ENCODE measurements at places on chromosomes 6 and 20.

- DNase-seq, result no peak
Observed at GRCh38 chr20:13745784-13746183, 38.9 kb downstream of the ESF1 start.

- DNase-seq, result no peak
Observed at GRCh38 chr6:2976060-2976459, 4.7 kb upstream of the SERPINB6 start.

DNA sequence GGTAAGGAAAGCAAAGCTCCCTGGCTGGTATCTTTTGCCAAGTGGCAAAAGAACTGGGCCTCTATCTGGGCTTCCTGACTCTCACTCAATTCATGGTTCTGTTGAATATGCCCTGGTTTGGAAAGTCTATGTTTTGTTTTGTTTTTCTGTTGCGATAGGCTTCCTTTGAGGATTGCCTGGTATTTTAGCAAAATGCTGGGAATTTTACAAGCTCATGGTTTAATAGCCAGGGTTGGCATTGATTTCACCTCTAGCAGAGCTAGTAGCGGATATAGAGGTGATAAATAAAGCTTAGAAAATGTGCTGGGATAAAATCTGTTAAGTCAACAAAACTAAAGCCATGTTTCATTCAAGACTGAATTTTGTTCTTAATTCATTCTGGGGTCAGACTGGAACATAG lies 109.9 kb downstream of the RNF144B start:
- no peak for DNase-seq

DNA sequence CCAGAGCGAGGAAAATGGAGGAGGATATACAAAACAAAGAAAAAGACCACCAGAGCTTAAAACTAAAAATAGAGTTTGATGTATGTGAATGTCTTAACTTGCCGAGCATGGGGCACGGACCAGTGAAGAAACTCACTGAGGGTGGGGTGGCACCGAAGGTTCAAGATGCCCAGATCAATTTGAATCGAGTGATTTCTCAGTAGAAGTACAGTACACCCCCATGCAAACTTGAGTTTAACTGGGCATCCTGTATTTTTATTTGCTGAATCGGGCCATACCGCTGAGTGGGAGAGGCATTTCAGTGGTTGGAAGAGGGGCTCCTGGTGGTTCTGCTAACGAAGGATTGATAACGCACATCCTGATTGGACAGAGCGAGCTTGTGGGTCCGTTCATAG lies 81.7 kb downstream of the ANKRD60 start:
- DNase-seq, result no peak

- DNase-seq, result no peak
Observed at GRCh38 chr6:155077331-155077730, 82.2 kb downstream of the TIAM2 start.

DNA sequence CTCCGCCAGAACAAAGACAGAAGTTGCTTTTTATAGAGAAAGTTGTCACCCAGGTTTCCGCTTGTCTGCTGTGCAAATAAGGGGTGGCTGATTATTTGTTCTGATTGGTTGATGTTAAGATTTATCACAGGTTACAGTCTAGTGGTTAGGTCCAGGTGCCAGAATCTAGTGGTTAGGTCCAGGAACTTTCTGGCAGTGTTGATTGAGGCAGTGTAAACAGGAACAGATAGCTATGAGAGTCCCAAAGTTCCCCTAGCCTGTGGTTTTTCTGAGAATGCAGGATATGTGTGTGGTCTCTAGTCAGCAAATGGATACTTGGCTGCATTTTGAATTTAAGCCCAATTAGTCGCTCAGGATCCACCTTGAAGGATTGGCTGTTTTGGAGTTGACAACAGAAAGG lies 148.0 kb downstream of the TMEM200A start:
- no peak for DNase-seq

DNA sequence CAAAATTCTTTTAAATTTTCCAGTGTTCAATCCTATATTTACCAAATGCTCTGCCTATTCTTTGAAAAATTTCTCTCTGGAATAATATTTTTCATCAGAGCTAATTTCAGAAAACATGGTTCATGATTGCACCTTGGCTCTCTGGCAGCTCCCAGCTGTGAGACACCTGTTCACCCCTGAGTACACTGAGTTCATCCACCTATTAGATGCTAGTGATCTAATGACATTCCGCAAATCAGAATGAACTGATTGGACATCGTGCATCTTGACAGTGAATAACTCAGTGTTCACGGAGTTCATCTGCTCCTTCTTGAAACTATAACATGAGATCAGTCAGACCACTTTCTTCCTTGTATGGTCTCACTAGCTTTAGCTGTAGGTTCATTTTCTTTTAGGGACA lies 3.9 kb upstream of the SHPRH start:
- DNase-seq, result no peak

DNA sequence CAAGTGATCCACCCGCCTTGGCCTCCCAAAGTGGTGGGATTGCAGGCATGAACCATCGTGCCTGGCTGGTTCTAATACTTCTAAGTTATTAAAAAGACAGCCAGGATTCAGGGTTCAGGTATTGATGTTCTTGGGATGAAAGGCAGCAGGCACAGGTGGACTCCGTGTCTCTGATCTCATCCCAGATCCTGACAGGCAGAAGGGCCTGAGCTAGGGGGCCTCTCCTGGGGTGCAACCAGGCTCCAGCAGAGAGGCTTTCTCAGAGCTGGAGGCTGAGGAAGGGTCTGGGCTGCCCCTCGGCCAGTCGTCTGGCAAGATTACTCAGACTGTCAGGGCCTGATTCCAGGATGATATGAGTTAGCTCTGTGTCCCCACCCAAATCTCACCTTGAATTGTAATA lies 106.3 kb downstream of the SCML4 start:
- no peak for DNase-seq

GRCh38 chr20:24473435-24474223 lies 4.2 kb downstream of the SYNDIG1 start:
- DNase-seq, result no peak

DNA sequence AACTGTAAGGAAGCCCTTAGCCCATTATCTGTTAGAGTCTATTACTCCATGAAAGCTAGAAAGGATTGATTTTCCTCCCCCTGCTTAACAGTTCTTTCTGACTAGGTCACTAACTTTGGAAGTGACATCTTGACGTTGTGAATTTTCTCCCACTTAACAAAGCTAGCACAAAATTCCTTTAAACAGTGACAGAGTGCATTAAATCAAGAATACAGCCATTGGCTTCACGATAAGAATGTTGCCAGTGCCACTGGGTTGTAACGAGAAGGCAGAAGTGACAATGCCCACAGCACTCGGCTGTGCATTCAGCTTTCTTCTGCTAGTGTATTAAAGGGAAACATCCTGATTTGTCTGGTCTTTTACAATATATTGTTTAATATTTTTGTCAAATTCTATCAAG lies 182.7 kb upstream of the DTNBP1 start:
- DNase-seq, result no peak

- no peak for DNase-seq
Observed at GRCh38 chr20:53152228-53152627, 180.1 kb downstream of the TSHZ2 start.

- DNase-seq, result no peak
Observed at GRCh38 chr6:137265561-137266308, 46.5 kb upstream of the IFNGR1 start.

DNA sequence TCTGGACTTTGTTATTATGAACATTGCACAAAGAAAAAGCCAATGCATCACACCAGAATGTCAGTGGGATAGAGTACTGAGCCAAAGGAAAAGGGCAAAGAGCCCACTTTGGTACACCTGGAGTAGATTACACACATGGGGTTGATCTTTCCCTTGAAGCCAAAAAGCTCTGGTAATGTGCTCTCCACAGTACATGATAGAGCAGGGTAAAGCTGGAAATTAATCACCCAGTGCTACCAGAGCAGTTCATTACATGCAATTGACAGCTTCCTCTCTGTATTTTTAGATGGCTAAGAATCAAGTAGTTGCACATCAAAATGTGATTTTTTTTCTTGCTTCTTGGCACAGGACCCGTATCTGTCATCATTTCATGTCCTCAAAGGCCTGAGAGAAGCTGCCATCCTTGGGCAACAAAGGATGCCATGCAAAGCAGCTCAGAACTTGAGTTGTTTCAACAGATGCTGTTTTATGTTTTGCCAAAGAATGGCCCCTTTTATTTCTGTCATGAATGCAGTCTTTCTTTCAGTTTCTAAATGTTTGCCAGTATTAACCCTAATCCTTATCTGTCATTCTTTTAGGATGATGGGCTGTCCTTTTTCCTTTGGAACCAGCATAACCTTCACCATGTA lies 88.1 kb downstream of the HDGFL1 start:
- DNase-seq, result no peak

DNA sequence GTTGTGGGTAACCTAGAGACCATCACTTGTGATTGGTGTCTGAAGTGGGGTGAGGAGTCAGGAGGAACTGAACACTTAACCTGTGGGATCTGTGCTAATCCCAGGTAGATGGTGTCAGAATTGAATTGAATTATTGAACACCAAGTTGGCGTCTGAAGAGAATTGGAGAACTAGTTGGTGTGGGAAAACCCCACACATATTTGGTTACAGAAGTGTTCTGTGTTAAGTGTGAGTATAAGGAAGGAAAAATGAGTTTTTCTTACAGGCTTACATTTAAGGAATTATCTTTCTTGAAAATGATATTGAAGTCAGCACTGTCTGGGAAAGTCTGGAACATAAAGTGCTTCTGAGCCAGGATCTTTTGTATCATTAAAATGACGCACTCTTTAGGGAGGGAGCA lies 182.9 kb upstream of the ECI2 start:
- no peak for DNase-seq

Measured in NCI-H748 treated with DMSO at 0.1 percent for 48 hours (cell line).